ENCODE measurements at places on chromosomes 1 and 21. TPM values are rescaled to one million over a fixed set of nuclear protein-coding genes. Genes with fewer than 3 reads are reported as not detected.

The LMOD1 gene
- under 0.01 TPM for total RNA-seq

The AP4B1 gene
- 40.9 TPM for total RNA-seq

The SAMSN1 gene
- 9.4 TPM for total RNA-seq

The MATN1 gene
- total RNA-seq, result under 0.01 TPM

The SYTL1 gene
- not detected for total RNA-seq

The TDRD5 gene
- total RNA-seq, result not detected

The TRIM63 gene
- not detected for total RNA-seq

The ENO1 gene
- 2,330 TPM for total RNA-seq

The CFHR5 gene
- not detected for total RNA-seq

The KCNC4 gene
- 1.6 TPM for total RNA-seq

The VWA5B1 gene
- total RNA-seq, result not detected

The OR2G3 gene
- total RNA-seq, result not detected

The NBPF11 gene
- total RNA-seq, result 3.2 TPM

The NUAK2 gene
- 0.76 TPM for total RNA-seq

The ATAD3C gene
- not detected for total RNA-seq

The PERM1 gene
- not detected for total RNA-seq

The PCSK9 gene
- total RNA-seq, result 0.46 TPM

The MAP10 gene
- 1.4 TPM for total RNA-seq

The DUSP10 gene
- 1.9 TPM for total RNA-seq

The HAO2 gene
- total RNA-seq, result not detected

The SNX27 gene
- total RNA-seq, result 18.7 TPM

The GPR161 gene
- 18.5 TPM for total RNA-seq

The S100A5 gene
- total RNA-seq, result not detected

Measured in epithelial cell of umbilical artery (primary cell).